ENCODE measurements at places on chromosomes 5 and 9. TPM values are rescaled to one million over a fixed set of nuclear protein-coding genes. Genes with fewer than 3 reads are reported as not detected.

GRCh38 chr5:142215915-142216681 lies 107.5 kb downstream of the NDFIP1 start:
- H3K27me3 ChIP-seq: no peaks in the 10 kb centered on the region
- no peaks in the 10 kb centered on the region for H3K36me3 ChIP-seq
- H3K4me3 ChIP-seq: peak overlapping the region; percentile 32
- H3K4me1 ChIP-seq: peaks cover 24% of the 10 kb centered on the region
- DNase-seq: peak; percentile 41

- H3K27me3 ChIP-seq: no peaks in the 10 kb centered on the region
- no peaks in the 10 kb centered on the region for H3K4me1 ChIP-seq
- H3K4me3 ChIP-seq: no peak overlapping the region
- no peaks in the 10 kb centered on the region for H3K36me3 ChIP-seq
Measured at GRCh38 chr9:11892401-11892800, 800.8 kb upstream of the TYRP1 start.

DNA sequence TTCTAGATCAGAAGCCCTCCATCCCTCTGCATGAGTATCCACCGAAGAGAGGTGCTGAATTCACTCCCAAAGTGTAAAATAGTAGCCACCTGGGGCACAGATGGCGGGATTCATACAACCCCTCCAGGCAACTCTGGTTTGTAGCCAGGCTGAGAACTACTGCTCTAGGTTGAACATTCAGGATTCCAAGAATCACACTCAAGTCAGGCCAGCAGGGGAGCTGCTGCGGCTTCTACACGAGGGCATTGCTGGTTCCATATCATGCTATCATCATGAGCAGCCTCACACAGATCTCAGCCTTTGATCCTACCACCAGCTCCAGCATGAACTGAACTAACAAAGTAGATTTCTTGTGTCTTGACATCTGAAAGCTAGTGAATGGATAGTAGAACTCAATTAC lies 367.9 kb downstream of the DIRAS2 start:
- DNase-seq: no peak
- no peaks in the 10 kb centered on the region for H3K4me1 ChIP-seq
- no peak overlapping the region for H3K27ac ChIP-seq
- H3K36me3 ChIP-seq: no peaks in the 10 kb centered on the region
- H3K4me3 ChIP-seq: no peak overlapping the region

DNA sequence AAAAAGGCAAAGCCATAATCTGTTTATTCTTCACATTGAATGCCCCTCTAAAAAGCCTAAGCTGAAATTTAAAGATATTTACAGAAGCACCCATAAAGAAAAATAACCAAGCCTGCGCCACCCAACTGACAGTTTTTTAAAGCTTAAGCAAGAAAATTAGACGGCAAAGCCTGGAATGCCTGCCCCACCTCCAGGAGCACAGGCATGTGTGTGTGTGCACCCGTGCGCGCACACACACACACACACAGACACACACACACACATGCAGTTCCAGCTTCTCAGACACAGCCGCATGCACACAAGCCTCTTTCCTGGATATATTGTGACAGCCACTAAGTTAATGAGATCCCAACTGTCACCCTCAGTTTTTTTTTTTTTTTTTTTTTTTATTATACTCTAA lies 88.2 kb downstream of the FRMD3 start:
- DNase-seq: no peak
- peak overlapping the region; percentile 70 for H3K27ac ChIP-seq
- H3K27me3 ChIP-seq: no peaks in the 10 kb centered on the region
- no peaks in the 10 kb centered on the region for H3K36me3 ChIP-seq
- peaks cover 36% of the 10 kb centered on the region for H3K4me1 ChIP-seq
- no peak overlapping the region for H3K4me3 ChIP-seq

PAEP gene
- not detected for total RNA-seq

ZDHHC21 gene
- total RNA-seq: 3.4 TPM

- H3K27me3 ChIP-seq: no peaks in the 10 kb centered on the region
- no peaks in the 10 kb centered on the region for H3K36me3 ChIP-seq
- H3K27ac ChIP-seq: no peak overlapping the region
- no peaks in the 10 kb centered on the region for H3K4me1 ChIP-seq
Measured at GRCh38 chr5:122112063-122112462, 17.3 kb upstream of the ZNF474 start.

NR2F1 gene
- total RNA-seq: 49.5 TPM

PDE8B gene
- total RNA-seq: 0.62 TPM

DNA sequence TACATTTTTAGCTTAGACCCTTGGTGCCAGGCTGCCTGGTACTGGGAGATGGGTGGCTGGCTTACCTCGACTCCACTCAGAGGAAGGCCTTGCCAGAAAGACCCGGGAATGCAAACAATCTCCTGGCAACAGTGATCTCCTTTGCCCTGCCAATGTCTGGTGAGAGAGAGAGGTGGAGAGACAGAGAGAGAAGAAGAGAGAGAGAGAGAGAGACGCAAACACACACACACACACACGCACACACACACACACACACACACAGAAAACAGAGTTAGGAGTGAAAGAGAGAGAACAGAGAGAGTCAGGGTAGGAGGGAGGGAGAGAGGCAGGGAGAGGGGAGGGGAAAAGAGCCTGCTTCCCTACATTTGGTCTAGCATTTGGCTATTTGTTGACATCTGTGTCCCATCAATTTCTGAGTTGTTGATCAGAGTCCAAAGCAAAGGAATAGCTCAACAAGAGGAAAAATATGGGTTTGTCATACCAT lies 181.6 kb upstream of the MAP1B start:
- H3K27me3 ChIP-seq: peaks cover 7% of the 10 kb centered on the region
- no peak for DNase-seq
- H3K27ac ChIP-seq: no peak overlapping the region
- no peaks in the 10 kb centered on the region for H3K4me1 ChIP-seq
- no peak overlapping the region for H3K4me3 ChIP-seq

HCN1 gene
- total RNA-seq: 0.36 TPM

COL23A1 gene
- total RNA-seq: 0.05 TPM

DNA sequence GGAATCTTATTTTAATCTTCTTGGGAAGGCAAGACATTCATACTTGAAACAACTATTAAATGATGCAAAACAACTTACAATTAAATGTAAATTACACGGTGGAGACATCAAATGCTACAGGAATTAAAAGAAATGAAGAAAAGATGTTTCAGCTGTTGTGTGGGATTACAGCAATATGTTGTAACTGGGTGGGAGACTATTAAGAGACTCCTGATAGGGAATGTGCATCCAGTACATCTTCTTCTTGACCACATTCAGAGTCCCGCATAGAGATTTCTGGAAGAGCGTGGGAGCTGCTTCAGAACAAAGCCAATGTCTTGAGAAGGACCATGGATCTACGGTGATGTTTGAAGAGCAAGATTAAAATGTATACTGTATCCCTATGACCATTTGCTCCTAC lies 199.1 kb downstream of the PDE4D start:
- DNase-seq: no peak
- no peaks in the 10 kb centered on the region for H3K4me1 ChIP-seq
- H3K36me3 ChIP-seq: no peaks in the 10 kb centered on the region
- no peak overlapping the region for H3K4me3 ChIP-seq
- no peak overlapping the region for H3K27ac ChIP-seq
- H3K27me3 ChIP-seq: no peaks in the 10 kb centered on the region

- H3K27ac ChIP-seq: no peak overlapping the region
- H3K4me1 ChIP-seq: no peaks in the 10 kb centered on the region
- H3K27me3 ChIP-seq: no peaks in the 10 kb centered on the region
- no peaks in the 10 kb centered on the region for H3K36me3 ChIP-seq
Measured at GRCh38 chr9:128713941-128714573, 9.9 kb downstream of the ZDHHC12 start.

GRCh38 chr5:171342362-171343111 lies 33.5 kb downstream of the TLX3 start:
- H3K27me3 ChIP-seq: peaks cover 4% of the 10 kb centered on the region
- H3K36me3 ChIP-seq: no peaks in the 10 kb centered on the region
- peak; percentile 24 for DNase-seq
- H3K27ac ChIP-seq: no peak overlapping the region

DNA sequence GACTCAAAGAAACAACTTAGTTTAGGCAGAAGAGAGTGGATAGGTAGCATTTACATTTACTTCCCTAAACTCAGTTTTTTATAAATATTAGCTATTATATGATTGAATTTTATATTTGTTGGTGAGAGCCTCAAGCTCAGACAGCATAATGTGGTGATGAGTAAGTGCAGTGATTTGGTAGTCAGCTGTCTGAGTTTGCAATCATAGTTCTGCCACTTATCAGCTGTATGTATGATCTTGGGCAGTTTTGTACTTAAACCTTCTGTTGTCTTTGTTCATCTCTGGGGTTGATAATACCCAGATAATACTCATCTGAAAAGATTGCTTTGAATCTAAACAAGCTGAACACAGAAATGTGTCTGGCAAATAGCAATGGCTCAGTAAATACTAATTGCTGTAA lies 108.8 kb downstream of the ANXA1 start:
- H3K27ac ChIP-seq: no peak overlapping the region
- no peaks in the 10 kb centered on the region for H3K27me3 ChIP-seq
- H3K36me3 ChIP-seq: no peaks in the 10 kb centered on the region
- DNase-seq: no peak
